Esophagus squamous epithelium (tissue), 5 donors: ENCODE measurements at places on chromosomes 12 and 14.

- no peak for DNase-seq
Measured at GRCh38 chr12:49170924-49171323, 18.0 kb downstream of the TUBA1A start.

- no peak for DNase-seq
Measured at GRCh38 chr14:88729159-88729558, 63.6 kb downstream of the EML5 start.

DNA sequence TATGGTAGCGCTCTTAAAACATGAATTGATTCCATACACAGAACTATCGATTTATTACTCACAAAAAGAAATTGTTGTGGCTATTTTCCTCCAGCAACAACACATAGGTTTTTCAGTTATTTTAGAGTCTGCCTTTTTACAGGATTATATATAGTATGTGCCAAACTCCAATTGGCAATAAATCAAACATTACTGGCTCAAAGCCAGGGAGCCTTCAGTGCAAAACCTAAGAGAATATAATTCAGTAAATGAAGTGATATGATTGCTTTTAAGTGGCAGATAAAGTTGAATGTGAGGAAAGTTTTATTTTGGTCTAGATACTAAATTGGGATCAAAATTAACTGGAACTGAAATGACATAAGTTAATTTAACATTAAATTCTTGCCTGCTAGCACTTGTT, 234.8 kb downstream of the PIK3C2G start:
- no peak for DNase-seq

- DNase-seq = no peak
Measured at GRCh38 chr14:102610968-102611811, 18.7 kb downstream of the RCOR1 start.

DNA sequence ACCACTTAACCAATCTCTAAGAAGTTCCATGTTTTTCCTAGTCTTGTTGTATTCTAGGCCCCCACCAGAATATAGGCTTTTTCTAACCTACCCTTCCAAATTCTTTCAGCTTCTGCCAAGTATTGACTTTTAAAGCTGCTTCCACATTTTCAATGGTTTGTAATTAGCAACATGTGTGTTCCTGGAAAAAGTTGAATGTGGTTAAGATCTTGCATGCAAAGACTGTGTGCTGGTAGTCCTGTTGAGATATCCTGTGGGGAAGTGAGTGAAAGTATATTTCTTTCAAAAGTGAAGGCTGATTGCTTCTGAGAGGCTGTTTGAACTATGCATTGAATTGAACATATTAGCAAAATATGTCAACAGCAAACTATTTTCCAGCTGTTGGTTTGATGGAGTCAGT, 646 bp upstream of the OR6C4 start:
- DNase-seq = no peak

- no peak for DNase-seq
Measured at GRCh38 chr12:70982286-70982685, 61.7 kb upstream of the PTPRR start.

GRCh38 chr14:80428671-80429070, 217.4 kb upstream of the DIO2 start:
- no peak for DNase-seq

DNA sequence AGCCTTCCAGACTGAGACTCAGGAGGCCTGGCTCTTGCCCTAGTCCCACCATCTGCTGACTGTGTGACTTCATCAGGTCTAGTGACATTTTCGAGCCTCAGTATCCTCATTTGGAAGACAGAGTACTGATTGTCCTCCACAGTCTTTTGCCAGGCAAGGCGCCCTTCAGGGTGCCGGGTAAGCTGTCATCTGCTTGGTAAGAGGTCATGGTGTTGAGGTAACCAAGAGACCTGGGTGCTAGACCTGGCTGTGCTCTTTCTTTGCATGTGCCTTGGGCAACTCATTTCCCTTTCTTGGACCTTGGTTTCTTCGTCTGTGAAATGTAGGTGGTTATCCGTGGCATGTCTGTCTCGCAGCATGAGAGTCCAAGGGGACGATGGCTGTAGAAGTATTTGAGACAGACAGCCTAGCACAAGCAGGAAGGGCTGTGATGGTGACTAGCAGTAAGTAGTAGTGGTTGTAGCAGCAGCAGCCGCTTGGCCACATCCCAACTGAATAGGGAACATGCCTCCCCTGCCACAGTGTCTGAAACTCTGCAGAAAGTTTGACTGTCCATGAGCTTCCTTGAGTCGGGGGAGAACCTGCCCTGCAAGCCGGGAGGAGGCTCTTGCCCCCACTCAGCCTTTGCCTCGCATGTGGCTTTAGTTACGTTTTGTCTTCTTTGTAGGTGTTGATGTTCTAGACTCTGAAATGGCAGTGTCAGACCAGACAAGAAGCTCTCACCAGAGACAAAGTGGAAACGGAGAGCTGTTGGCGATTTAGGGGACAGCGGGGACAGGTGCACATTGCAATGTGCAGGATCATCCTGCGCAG, 40.3 kb downstream of the EVL start:
- no peak for DNase-seq

DNA sequence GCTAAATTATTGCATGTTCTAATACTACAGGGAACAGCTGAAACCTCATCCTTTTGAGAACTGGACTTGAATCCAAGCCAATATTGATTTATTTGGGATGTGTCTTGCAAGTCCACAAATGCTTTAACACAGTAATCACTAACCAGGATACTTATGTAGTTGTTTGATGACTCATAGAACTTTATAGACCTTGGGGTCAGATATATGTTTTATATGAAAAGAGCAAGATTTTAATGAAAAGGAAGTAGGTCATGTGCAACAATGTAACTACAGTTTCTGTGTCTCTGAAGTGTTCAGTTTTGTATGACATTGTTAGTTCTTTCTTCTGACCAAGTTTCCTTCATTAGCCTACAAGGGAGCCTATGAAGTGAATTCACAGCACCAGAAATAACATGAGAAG, 352.0 kb downstream of the ZFP36L1 start:
- no peak for DNase-seq

- DNase-seq = no peak
Measured at GRCh38 chr12:122533856-122534255, 6.8 kb downstream of the KNTC1 start.

- no peak for DNase-seq
Measured at GRCh38 chr12:20444595-20445170, 76.3 kb downstream of the PDE3A start.

GRCh38 chr14:50769863-50770500, 61.0 kb downstream of the NIN start:
- no peak for DNase-seq

DNA sequence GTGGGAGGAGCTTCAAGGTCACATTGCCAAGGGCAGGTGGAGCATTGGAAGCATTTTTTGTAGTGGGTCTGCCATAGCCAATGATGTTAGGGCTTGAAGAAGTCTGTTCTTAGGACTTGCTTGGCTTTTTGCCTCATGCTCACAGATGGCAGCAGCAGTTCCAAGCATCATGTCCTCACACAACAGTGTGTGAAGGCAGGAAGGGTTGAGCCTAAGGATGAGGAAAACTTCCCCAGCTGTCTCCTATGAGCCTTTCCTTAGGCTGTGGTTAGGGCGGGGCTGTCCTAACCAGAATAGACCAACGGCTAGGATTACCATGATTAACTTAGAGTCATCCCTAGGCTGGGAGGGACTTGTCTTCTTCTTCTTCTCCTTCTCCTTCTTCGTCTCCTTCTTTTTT, 76.2 kb upstream of the KCNA1 start:
- DNase-seq = no peak

GRCh38 chr14:77565289-77565993, 51.0 kb downstream of the SPTLC2 start:
- DNase-seq = no peak

- no peak for DNase-seq
Measured at GRCh38 chr12:110983811-110984210, 63.4 kb upstream of the MYL2 start.

- DNase-seq = no peak
Measured at GRCh38 chr12:120102189-120103043, 14.1 kb downstream of the RAB35 start.

DNA sequence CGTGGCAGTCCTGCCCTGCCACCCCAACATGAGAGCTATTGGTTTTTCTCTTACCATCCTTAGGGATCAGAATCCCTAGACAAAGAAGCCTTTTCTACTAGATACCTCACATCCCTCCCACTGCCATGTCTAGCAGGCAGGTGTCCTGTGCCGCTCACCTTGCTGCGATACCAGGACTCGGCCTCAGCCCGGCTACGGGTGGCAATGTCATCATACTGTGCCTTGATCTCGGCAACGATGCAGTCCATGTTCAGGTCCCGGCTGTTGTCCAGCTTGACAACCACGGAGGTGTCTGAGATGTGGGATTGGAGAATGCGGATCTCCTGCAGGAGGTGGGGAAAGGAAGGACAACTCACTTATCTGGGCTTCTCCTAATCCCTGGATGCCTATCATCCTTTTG, 4.5 kb downstream of the KRT83 start:
- DNase-seq = no peak

- DNase-seq = no peak
Measured at GRCh38 chr12:124878795-124879516, 15.3 kb upstream of the SCARB1 start.

DNA sequence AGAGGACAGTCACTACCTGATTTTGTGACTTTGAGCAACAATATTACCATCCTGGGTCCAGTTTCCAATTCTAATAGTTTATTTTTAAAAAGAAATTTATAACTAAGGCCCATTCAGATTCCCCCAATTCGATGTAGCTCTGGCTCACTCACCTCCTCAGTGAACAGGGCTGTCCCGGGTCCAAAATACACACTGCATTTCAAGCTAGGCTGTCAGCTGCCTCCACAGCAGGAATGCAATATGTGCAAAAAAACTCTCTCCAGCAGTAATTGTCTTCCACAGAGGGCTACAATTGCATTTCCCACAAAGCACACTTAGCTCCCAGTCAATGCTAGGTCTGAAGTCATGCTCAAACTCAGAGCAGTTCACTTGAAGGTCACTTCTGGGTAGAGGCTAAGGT, 39.3 kb upstream of the ZNF641 start:
- no peak for DNase-seq

DNA sequence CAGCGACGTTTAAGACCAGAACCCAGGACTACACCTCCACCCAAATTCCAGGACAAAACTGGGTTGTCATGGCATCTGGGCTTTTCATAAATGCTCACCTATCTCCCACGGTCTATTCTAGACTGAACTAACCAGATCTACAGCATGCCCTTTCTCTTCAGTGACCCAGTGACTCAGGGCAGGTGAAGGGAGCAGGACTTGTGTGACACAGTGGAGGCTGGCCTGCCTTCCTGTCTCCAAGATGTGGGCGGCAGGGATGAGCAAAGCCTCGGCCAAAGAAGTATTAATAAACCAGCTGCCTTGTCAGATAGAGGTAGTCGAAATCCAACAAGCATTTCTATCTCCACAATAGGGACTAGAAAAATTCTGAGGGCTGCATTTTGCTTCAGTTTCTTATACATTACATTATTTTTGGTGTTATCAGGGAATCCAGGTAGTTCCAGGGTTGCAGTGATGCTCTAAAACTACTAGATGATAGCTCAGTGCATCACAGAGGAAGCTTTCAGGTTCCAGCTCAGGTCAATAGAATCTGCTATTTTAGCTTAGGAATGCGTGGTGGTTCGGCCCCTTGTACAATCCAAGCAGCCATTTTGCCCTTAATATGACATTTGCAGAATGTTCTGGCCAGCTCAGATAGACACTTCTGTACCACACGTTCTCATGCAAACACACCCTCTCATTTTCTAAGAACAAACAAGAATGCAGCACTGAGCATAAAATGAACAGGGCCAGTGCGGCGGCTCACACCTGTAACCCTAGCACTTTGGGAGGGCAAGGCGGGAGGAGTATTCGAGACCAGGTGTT, 4.2 kb upstream of the GLRX5 start:
- no peak for DNase-seq

- no peak for DNase-seq
Measured at GRCh38 chr14:24996930-24997725, 52.8 kb downstream of the STXBP6 start.
